IPS-NIHi11 (cell line): ENCODE measurements at places on chromosomes 11 and 22.
A peak's percentile ranks its signal among the peaks of the same experiment; 100 is the strongest.

- DNase-seq, result no peak
Observed at GRCh38 chr11:134583397-134583990, 171.5 kb upstream of the B3GAT1 start.

GRCh38 chr11:100874203-100874602 is 187.1 kb downstream of the ARHGAP42 start:
- no peak for DNase-seq

GRCh38 chr11:95792200-95792599 is 1.9 kb downstream of the CEP57 start:
- DNase-seq, result no peak

GRCh38 chr22:22870577-22871404 is 16.8 kb upstream of the IGLL5 start:
- peak; percentile 72 for DNase-seq

DNA sequence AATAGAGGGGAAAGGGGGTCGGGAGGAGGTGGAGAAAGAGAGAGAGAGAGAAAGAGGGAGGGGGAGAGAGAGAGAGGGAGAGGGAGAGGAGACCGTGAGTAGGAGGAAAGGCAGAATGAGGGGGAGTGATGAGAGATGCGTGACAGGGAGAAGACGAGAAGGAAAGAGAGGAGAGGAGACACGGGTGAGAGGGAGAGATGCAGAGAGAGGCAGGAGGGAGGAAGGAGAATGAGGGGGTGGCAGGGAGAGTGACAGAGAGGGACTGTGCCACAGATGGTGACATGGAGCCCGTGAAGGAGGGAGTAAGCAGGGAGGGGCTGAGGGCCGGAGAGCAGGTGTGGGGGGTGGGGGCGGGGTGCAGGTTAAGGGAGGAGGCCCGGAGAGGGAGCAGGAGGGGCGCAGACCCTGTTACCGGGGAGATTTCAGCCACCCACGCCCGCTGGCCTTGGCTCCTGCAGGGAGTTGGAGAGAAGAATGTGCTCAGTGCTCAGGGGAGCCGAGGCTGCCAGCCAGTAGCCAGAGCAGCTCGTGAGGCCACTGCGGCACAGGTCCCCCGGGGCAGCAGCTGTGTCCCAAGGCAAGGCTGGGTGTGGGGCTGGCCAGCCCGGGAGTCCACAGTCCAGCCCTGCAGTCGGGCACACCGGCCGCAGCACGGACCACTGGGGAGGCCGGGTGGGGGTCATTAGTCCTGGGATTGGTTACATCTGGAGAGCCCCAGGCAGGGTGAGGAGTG is at the start of gene SSTR3:
Gene SSTR3 (minus strand): TSS at position 304 of the 733 bp plus-strand sequence. CDS start 4,674 bp downstream, outside the sequence.
- DNase-seq, result peak; percentile 65

- peak; percentile 78 for DNase-seq
Observed at GRCh38 chr11:130159657-130160497, at the start of gene ST14. ST14 (plus strand) TSS chr11:130159782; CDS start chr11:130159980, 198 bp downstream.

- DNase-seq, result no peak
Observed at GRCh38 chr11:78938971-78939370, 364.3 kb upstream of the NARS2 start.

- no peak for DNase-seq
Observed at GRCh38 chr11:46625406-46625805, 8.1 kb downstream of the ATG13 start.
